ENCODE measurements at places on chromosomes 16 and 17.
A peak's percentile ranks its signal among the peaks of the same experiment; 100 is the strongest.

DNA sequence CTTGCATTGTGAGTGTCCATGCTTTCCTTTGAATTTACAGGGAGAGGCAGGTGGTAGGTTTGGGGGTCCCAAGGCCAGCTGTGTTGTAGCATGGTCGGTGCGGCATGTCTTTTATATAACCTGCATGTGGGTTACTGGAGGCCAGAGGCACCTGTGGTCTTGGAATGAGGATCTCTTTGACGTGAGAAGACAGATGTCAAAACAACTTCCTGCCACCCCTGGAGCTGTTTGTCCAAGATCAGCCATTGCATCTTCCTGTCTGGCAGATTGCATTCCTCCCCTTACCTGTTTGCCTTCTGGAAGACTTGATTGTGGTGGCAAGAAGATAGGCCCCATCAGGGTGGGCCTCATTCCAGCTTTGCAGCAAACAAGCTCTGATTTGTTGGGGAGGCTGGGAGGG is 175.1 kb downstream of the MSI2 start:
- no peak for DNase-seq

- DNase-seq, result no peak
Measured at GRCh38 chr16:85327731-85328675, 215.7 kb upstream of the CIBAR2 start.

DNA sequence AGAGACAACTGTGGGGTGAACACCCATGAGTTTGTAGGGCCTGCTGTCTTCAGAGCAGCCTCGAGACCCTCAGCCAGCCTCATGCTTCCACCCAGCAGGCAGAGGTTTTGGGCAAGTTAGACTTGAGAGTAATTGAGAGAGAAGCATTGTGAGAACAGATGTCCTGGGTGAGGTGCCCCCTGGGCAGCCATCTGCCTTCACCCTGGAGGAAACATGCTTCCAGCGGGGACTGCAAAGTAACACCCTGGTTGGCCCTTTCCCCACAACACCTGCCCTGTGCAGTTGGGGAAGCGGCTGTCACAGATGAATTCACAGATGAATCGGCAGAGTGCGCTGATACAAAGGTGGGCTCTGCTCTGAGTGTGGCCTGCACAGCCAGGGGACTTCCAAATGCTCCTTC is 23.4 kb downstream of the ATPAF2 start:
- no peak for DNase-seq

GRCh38 chr17:17347956-17348871 is 45.0 kb downstream of the NT5M start:
- no peak for DNase-seq

GRCh38 chr17:67753026-67753425 is 35.3 kb downstream of the NOL11 start:
- no peak for DNase-seq

- DNase-seq, result no peak
Measured at GRCh38 chr17:71845337-71845736, 275.5 kb upstream of the SOX9 start.

DNA sequence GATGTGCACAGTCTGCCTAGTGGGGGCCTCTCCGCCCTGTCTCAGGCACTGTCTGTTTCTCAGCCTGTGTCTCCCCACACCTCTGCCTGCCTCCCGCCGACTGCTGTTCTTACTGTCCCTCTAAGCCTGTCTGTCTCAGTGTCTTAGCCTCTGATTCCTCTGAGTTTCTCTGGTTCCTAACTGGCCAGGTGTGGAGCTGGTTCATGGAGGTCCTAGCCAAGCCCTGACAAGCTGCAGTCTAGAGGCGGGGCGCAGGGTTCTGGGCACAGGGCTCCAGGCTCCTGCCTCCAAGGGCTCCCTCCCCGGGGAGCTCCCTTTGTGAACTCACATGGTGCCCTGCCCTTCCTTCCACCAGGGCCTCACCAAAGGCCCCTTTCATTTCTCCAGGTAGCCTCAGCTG is 19.4 kb downstream of the C17orf100 start:
- DNase-seq, result no peak

GRCh38 chr17:81868674-81869220 is 2.4 kb downstream of the ARHGDIA start:
- no peak for DNase-seq

- no peak for DNase-seq
Measured at GRCh38 chr17:50164697-50164988, 1.2 kb upstream of the SGCA start.

GRCh38 chr16:4323071-4323844 is 7.4 kb downstream of the GLIS2 start:
- no peak for DNase-seq

- no peak for DNase-seq
Measured at GRCh38 chr17:10120749-10121148, 77.7 kb downstream of the GAS7 start.

DNA sequence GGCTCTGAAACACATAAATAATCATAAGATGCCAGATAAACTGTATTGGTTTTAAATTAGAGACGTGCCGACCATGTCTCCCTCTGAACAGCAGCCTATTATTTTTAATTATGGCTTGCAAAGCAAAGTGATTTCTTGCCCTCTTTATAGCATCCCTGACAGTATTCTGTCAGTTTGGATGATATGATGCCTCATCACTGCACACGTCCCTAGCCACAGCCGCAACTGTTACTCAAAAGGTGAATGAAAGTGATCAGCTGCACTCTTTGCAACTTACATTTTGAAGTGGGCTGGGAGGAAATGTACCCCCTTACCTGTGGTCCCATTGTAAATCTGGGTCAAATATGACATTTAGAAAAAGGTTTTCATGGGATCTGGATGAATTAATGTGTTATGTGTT is 389.9 kb downstream of the MAF start:
- no peak for DNase-seq

- no peak for DNase-seq
Measured at GRCh38 chr17:65312718-65313377, 175.7 kb downstream of the RGS9 start.

DNA sequence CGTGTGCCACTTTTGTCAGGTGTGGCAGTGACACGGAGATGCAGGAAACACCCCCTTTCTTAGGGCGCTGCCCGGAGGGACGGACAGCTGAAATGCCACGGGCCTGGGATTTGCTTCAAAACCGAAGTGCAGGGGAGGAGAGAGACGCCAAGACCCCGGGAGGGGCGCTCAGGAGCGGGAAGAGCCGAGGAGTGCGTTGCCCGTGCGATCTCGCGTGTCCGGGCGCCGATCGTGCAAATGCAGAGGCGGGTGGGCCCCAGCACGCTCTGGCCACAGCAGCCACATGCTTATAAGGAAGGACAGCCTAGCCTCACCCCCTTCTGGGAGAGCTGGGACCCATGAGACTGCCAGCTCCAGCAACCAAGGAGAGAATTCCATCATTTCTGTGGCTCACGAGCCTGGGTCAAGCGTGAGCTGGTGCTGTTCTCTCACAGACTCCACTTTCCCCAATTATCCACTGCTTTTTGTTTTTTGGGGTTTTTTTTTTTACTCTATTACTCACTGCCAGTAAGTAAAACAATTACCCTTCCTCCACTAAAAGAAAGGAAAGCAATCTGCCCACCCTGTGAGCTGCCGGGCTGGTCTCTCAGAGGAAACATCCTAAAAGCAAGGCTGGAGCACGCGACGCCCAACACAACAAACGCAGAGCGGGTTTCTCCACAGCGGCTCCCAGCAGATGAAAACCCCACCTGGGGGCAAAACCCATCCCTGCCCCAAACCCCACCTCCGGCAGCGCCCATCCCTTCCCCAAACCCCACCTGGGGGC is 27.2 kb upstream of the C16orf95 start:
- no peak for DNase-seq

DNA sequence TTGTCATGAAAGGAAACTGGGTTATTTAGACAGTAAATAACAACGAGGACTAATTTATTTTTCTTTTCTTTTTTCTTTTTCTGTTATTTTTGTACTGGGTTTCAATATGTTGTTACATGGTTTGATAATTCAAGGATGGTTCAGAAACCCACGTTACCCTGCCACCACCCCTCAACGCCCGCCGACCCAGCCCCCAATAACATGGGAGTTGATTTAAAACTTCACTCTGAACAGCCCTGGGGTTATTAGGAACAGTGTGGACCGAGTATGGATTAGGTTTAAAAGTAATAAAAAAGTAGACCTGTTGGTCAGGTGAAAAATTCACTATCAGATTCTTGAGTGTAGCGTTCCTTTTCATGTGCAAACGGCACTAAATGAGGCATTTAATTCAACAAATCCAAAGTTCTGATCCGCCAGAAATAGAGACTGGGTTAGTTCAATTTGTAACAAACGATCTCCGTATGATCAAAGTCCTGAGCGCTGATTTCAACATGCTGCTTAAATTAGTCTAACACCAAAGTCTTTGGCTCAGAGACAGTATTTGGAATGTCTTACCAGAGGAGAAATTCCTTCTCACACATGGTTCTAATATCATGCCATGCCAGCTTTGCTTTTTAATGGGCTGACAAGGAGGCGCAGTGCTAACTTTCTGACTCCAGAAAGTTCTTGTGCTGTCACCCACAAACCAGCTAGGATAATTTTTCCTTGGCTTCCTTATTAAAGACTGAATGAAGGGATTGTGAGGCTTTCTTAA is 173.1 kb upstream of the IRX3 start:
- no peak for DNase-seq

DNA sequence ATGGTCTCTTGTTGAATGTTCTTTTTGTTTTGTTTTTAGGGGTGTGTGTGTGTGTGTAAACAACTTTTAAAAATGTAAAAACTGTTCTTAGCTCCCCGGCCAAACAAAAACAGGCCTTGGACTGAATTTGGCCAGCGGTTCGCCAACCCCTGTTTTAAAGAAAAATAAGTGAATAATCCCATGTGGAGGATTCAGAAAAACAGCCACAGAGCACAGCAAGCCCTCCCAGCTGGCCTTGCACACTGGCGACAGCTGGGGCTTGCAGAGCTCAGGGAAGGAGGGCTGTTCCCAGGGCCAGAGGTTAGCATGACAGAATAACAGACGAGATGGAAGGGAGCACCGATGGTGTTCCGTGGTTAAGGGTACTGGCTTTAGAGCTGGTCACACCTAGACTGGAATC is 39.0 kb downstream of the EMP2 start:
- DNase-seq, result no peak

DNA sequence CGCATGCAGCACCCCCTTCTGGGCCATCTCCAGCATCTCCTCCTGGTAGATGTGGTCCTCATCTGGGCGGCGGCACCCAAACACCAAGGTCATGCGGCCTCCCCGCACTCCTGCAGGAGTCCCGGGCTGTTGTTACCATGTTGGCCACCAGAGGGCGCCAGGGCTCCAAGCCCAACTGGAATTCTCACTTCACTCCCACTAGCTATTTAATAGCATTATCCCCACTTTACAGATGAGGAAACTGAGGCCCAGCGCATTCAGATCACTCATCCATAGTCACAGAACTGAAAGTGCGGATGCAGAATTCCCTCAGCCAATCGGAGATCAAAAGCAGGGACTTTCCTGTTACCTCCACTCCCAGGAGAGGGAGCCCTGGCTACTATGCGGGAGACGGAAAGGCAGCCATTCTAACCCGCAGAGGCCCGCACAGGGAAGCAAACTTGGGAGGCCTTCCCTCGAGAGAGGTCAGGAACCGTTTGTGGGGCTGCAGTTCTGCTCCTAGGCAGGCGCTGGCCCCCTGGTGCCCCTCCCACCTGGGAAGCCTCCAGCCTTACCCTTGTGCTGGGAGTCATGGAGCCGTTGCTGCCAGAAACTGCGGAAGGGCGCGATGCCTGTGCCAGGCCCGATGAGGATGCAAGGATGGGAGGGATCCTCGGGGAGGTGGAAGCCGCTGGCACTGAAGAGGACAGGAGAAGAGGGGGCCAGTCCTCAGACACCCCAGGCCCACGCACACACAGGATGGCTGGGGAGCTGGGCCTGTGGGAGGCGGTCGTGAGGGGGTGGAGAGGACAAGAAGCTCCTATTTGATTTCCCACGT is 40.1 kb downstream of the NOS2 start:
- DNase-seq, result peak; percentile 41

GRCh38 chr16:60405286-60405685 is 1631.0 kb downstream of the CDH8 start:
- no peak for DNase-seq

DNA sequence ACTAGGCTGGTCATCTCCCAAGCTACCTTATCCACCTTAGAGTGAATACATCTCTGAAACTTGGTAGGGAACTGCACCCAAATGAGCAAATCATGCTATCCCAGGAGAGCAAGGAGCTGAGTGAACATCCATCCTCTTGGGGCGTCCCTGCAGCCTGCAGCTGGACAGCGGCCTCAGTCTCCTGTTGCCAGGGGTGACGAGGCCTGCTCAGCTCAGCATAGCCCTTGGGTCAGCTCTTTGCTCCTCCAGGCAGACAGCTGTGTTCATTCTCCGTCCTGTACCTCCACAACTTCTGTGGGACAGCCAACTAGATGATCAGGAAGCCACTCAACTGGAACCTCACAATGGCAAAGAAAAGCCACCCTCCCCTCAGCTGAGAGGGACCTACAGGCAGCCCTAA is 111.9 kb downstream of the SOCS1 start:
- no peak for DNase-seq

DNA sequence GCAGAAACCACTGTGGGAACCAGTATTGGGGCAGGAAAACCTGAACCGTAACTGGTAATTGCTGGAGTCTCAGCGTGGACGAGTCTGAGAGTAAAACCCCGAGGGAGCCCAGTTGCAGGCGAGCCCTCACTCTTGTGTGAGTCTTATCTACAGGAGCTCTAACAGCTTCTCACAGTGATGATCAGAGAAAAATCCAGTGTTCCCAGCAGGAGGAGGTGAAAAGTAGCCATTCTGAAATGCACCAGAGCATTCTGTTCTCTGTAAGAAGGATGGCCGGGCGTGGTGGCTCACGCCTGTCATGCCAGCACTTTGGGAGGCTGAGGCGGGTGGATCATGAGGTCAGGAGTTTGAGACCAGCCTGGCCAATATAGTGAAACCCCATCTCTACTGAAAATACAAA is 161.2 kb downstream of the COPRS start:
- no peak for DNase-seq

- no peak for DNase-seq
Measured at GRCh38 chr17:79123988-79124387, 49.4 kb downstream of the ENGASE start.

DNA sequence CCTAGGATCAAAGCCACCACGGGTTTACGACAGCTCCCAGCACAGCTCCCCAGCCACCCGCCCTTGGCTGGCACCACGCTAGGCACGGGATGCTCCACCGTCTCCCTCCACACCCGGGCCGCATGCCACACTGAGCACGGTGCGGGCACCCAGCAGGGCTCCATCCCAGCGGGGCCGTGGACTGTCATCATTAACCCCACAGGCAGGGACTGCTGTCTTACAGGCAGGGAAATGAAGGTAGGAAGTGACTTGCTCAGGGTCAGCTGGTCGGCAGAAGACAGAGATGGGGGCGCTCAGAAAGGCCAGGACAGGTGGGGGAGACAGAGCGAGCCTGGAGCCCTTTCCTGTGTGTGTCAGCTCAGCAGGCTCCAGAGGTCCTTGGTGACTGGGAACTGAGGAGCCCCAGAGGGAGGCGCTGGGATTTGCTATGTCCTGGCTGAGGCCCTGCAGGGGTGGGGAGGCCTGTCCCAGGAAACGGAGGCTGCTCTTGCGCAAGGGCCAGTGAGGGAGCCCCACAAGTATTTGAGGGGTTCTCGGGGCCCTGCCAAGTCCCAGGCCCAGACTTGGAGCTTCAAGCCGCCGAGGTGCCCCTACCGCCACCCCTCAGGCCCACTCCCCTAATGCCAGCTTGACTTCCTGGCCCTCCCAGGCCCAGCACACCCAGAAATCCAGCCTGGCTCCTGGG is 3.2 kb downstream of the UBALD1 start:
- no peak for DNase-seq
